ENCODE measurements at places on chromosomes 1 and 21.
A peak's percentile ranks its signal among the peaks of the same experiment; 100 is the strongest.

GRCh38 chr1:32768110-32768850 is 48.9 kb downstream of the YARS1 start:
- H3K27me3 ChIP-seq = no peaks in the 10 kb centered on the region
- H3K36me3 ChIP-seq = peaks cover 5% of the 10 kb centered on the region
- DNase-seq = no peak
- no peak overlapping the region for H3K4me3 ChIP-seq
- no peak overlapping the region for H3K27ac ChIP-seq

DNA sequence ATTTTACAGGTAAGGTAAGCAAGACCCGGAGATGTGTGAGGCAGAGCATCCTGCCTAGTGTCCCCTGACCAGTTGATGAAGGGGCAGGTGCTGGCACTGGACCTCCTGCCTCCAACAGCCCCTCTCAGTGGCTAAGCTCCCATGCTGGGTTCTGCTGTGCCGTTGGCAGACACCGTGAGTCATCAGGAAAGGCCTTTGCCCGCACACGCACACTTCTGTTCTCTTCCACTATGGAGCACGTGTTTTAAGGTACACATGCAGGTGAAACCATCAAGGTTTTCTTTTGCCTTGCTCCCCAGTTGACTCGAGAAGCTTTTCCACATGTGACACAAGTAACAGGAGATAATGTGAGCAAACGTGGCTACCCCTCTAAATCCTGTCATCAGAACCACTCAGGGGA is 207.9 kb downstream of the RRAGC start:
- peaks cover 3% of the 10 kb centered on the region for H3K27me3 ChIP-seq
- no peaks in the 10 kb centered on the region for H3K4me1 ChIP-seq
- H3K4me3 ChIP-seq = no peak overlapping the region
- no peaks in the 10 kb centered on the region for H3K36me3 ChIP-seq

DNA sequence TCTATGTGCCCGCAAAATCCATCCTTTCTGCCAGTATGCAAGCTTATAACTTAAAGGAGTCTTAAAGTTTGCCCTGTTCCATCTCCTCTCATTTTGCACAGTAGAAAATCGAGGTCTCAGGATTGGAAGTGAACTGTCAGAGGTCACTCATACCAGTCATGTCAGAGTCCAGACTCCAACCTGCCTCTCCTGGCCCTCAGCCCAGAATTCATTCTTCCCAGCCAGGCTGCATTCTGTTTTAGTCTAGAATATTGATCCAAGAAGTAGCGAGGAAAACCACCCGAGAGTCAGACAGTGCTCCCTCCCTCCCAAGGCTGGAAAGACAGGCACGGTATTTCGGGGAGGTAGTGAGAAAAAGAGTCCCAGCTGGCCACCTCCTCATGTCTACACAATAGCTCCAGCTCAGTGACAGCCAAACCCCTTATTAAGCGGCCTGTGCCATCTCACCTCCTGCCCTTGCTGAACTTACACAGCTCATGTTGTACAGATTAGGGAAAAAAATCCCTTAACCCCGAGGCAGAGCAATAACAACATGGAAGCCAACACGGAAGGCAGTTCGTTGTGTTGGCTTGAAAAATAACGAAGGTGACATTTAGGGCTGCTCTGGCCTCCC is 89.4 kb downstream of the OMA1 start:
- peak; percentile 42 for DNase-seq
- H3K27ac ChIP-seq = no peak overlapping the region
- no peaks in the 10 kb centered on the region for H3K4me1 ChIP-seq
- H3K27me3 ChIP-seq = no peaks in the 10 kb centered on the region
- H3K4me3 ChIP-seq = no peak overlapping the region

DNA sequence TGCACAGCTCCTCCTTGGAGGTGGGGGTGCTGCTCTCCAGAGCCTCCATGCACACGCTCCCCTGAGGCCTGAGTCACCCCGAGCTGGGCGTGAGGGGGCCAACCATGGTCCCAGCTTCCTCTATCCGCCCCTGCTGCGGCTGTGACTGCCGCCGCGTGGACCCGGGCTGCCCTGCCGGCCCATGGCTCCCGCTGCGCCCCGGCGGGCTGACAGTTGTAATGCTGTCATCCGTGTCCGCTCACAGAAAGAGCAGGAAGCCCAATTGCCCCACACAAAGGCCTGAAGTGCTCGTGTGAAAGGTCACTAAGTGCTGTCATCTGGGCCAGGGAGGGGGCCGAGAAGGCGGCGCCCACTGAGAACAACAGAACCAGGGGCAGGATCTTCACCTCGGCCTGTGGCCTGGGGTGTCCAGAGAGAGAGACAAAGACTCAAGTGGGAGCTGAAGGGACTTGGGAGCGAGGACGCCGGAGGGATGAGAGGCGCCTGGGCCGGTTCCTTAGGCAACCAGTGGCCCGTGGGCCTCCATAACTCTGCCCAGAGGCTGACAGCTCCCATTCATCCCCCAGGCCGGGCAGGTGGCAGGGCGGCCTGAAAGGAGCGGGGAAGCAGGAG is 31.5 kb downstream of the OLIG1 start:
- H3K27ac ChIP-seq = no peak overlapping the region
- no peak overlapping the region for H3K4me3 ChIP-seq
- no peaks in the 10 kb centered on the region for H3K4me1 ChIP-seq

DNA sequence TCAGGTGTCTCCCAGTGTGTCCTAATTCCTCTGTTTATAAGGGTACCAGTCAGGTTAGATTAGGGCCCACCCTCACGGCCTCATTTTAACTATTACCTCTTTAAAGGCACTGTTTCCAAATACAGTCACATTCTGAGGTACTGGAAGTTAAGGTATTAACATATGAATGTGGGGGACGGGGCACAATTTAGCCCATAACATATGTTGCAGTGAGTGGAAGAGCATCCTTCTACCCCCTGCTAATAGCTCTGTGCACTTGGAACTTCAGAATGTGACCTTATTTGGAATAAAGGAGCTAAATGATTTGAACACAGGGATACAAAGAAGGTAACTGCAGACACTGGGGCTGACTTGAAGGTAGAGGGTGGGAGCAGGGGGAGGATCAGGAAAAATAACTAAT is 67.3 kb upstream of the ADGRL2 start:
- no peak overlapping the region for H3K4me3 ChIP-seq
- no peaks in the 10 kb centered on the region for H3K4me1 ChIP-seq
- H3K36me3 ChIP-seq = no peaks in the 10 kb centered on the region
- no peaks in the 10 kb centered on the region for H3K27me3 ChIP-seq
- DNase-seq = no peak

DNA sequence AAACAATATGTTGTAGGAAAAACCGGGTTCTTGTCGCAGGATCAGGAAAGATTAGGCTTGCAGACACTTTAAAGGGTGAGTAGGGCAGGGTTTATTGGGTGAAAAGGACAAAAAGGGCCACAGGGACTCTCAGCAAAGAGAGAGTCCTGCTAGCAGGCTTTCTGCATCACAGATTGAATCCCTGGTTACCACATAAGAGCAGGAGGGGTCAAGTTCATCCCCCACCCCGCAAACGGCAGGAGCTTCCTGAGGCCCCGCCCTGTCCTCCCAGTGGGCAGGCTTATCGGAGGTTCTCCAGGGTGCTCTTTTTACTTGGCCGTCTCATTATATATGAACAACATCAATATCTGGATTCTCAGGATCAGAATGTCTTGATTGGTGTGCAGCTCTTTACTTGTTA is 47.7 kb downstream of the SYCP1 start:
- DNase-seq = no peak
- H3K4me1 ChIP-seq = no peaks in the 10 kb centered on the region
- H3K27me3 ChIP-seq = no peaks in the 10 kb centered on the region

DNA sequence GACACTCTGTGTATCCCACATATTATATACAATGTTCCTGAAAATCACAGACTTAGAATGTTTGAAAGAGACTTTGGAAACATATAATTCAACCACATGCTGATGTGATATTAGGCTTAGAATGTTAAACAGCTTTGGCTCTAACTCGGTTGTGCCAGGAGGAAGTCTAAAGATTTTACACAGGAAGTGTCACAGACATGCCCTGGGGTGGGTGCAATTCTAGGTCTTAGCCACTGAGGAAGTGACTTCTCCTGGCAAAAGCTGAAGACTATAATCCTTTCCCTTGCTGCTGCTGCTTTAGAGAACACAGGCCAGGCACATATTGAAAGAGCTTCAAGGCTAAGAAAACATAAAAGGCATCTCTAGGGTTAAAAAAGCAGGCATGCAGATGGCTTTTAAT is 51.0 kb downstream of the RPL5 start:
- no peaks in the 10 kb centered on the region for H3K36me3 ChIP-seq
- no peak overlapping the region for H3K27ac ChIP-seq
- H3K4me1 ChIP-seq = no peaks in the 10 kb centered on the region
- no peaks in the 10 kb centered on the region for H3K27me3 ChIP-seq
- peak; percentile 32 for DNase-seq

- H3K27me3 ChIP-seq = no peaks in the 10 kb centered on the region
- no peak overlapping the region for H3K27ac ChIP-seq
- H3K36me3 ChIP-seq = peaks cover 6% of the 10 kb centered on the region
- no peak for DNase-seq
- H3K4me3 ChIP-seq = peak overlapping the region; percentile 11
- peaks cover 4% of the 10 kb centered on the region for H3K4me1 ChIP-seq
These were observed 2.5 kb downstream of the INKA2 start for GRCh38 chr1:111736548-111737215.

DNA sequence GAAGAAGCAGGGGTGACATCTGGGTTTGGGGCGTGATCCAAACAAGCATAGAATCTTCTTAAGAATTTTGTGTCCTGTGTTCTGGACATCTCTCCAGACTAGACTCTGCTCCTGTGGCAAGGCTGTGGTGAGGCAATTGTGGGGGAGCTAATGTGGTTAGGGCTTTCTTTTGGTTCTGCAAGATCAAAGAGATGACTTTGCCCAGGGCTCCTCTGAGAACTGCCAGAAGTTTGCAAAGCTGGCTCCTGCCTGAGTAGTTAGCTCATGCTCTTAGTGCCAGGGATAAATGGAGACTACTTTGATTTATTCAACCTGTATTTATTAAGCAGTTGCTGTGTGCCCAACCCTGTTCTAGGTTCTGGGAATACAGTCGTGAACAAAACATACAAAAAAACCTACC is 34.0 kb upstream of the CRNN start:
- H3K4me1 ChIP-seq = no peaks in the 10 kb centered on the region
- H3K27me3 ChIP-seq = no peaks in the 10 kb centered on the region
- no peak overlapping the region for H3K4me3 ChIP-seq

GRCh38 chr1:15953791-15954241 is 22.1 kb downstream of the ZBTB17 start:
- H3K27ac ChIP-seq = no peak overlapping the region
- peaks cover 3% of the 10 kb centered on the region for H3K4me1 ChIP-seq
- peaks cover 3% of the 10 kb centered on the region for H3K36me3 ChIP-seq
- DNase-seq = no peak

DNA sequence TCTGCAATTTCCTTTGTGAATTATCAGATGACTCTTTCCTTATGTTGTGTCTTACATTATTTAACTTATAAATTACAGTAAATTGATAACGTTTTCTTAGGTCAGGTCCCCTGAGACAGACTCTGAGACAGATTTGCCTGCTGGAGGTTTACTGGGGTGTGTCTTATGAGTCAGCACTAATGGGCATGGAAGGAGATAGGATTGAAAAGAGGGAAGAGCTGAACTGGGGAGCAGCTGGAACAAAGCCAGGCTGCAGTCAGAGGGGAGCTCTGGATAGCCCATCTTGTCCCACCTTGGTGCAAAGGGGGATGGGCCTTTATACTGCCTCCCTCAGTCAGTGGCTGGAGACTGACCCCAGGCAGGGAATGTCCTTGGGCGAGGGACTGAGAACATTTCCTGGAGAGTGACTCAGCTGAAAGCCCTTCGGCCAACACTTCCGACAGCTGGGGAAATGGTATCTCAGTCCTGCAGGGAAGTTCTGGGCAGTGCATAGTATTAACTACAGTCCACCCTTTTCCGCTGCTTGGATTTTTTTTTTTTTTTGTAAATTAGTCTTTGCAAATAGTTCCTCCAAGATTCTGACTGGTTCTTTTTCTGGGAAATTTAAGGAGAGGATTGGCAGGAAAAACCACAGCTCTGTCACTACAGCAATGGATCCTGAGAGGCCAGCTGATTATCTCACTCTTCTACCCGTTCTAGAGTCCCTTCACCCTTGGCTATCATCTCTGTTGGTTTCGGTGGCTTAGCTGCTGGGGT is 39.1 kb upstream of the CDC42BPA start:
- H3K4me3 ChIP-seq = no peak overlapping the region
- H3K4me1 ChIP-seq = no peaks in the 10 kb centered on the region

DNA sequence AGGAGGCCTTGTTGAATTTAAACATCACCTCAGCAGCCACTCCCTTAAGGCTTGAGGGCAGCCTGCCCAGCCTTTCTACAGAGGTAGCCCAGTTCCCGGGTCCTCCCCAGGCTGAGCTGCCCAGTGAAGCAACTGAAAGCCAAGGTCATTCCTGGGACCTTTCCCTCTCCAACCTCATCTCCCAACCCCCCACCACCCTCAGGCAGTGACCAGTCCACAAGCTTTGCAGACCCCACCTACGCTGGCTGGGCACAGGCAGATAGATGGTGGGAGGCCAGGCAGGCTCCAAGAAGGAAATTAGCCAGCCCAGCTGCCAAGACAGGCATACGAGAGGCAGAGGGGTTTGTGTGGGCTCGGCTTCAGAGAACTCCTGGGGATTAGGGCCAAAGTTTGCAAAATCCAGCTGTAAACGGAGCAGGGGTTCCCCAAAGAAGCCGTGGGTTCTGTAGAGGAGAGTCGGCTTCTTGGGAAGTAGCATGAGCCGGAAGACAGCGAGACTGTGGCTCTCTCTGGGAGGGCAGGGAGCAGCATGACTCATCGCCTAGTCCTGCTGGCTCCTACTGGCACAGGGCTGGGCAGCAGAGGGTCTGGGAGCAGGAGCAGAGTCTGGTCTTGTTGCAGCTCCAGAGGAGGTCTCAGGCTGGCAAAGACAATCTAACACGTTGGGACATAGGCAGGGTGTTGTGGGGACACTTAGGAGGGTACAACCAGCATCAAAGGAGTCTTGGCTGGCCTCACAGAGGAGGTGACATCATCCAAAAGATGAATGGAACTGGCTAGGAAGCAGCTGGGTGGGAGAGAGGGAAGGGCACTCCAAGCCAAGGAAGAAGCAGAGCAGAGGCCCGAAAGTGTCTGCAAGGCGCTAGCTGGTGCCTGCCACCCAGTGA is 2.8 kb upstream of the ZC3H12A start:
- H3K27ac ChIP-seq = peak overlapping the region; percentile 83
- peaks cover 2% of the 10 kb centered on the region for H3K36me3 ChIP-seq
- H3K4me1 ChIP-seq = peaks cover 7% of the 10 kb centered on the region
- peak; percentile 94 for DNase-seq
- H3K27me3 ChIP-seq = no peaks in the 10 kb centered on the region
- H3K4me3 ChIP-seq = peak overlapping the region; percentile 29

DNA sequence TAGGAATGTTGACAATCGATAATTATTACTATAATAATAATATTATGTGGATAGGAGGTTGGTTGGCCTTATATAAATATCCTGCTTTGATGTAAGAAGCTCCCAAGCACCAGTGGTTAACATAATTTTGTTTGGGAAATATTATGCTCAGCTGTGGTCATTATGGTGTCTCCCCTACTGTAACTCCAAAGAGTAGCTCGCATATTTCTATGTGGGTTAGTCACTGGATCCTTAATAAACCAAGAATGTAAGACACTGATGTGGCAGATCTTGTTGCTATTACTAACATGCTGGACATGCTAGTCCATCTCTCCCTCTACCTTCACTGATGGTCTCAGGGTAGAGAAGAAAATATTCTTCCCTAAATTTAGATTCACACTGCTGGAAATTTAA is 79.2 kb upstream of the RALGPS2 start:
- peaks cover 6% of the 10 kb centered on the region for H3K4me1 ChIP-seq
- no peaks in the 10 kb centered on the region for H3K27me3 ChIP-seq
- H3K27ac ChIP-seq = no peak overlapping the region
- no peak for DNase-seq
- no peaks in the 10 kb centered on the region for H3K36me3 ChIP-seq
- H3K4me3 ChIP-seq = no peak overlapping the region

- no peaks in the 10 kb centered on the region for H3K27me3 ChIP-seq
- H3K36me3 ChIP-seq = no peaks in the 10 kb centered on the region
- peak overlapping the region; percentile 62 for H3K27ac ChIP-seq
- peak; percentile 85 for DNase-seq
- H3K4me3 ChIP-seq = no peak overlapping the region
- H3K4me1 ChIP-seq = peaks cover 57% of the 10 kb centered on the region
These were observed 68.6 kb downstream of the GNG12 start for GRCh38 chr1:67764633-67765032.
